ENCODE measurements at places on chromosomes 12 and 14.

DNA sequence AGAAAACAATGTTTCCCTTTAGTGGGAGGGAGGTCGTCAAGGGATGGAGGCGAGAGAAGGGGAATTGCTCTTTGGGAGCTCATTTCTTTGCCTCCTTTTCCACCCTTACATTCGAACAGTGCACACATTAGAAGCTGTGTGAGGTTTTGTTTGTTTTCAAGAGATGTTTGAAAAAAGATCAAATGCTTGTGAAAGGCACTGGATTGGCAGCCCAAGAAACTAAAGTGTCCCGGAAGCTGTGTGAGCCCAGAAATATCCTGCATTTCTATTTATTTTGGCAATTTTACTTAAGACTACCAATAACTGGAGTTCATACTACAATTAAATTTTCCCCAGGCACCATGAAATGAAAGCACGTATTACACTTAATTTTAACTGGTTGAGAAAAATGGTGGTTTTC is 67.0 kb downstream of the IGF1 start:
- no peak for DNase-seq

DNA sequence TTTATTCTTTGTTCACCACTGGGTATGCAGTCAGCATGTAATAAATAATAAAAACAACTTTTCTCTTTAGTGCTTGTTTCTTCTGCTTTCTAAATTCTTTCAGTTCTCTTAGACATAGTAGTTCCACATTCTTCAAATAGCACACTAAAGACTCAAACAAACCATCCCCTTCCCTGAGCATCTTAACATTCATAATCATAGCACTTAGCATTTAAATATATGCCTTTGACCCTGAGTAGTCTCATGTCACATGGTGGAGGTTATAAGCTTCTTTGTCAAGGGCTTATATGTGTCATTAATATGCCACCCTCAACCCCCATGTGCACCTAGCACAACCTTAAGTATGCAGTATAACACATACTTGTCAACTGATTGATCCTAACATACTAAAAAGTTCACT is 212.7 kb downstream of the PHLDA1 start:
- DNase-seq: no peak

- DNase-seq: no peak
Measured at GRCh38 chr12:6181166-6181565, 19.0 kb upstream of the CD9 start.

DNA sequence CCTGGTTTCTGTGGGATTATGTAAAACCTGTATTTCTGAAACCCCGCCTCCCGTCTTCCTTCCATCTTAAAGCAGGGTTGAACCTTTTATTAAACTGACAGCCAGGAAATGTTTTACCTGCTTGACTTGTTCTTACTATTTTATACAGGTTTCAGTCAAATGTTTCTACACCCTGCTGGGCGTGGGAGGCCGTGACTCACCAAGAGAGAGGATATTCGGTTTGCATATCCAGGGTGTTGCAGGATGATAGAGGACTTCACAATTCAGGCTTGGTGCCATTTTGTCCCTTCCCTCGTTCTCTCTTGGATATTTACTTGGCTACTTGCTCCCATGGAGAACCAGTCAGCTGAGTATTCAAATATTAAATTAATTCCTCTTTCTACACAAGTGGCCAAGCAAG is 69.7 kb downstream of the ARF6 start:
- peak; percentile 85 for DNase-seq

DNA sequence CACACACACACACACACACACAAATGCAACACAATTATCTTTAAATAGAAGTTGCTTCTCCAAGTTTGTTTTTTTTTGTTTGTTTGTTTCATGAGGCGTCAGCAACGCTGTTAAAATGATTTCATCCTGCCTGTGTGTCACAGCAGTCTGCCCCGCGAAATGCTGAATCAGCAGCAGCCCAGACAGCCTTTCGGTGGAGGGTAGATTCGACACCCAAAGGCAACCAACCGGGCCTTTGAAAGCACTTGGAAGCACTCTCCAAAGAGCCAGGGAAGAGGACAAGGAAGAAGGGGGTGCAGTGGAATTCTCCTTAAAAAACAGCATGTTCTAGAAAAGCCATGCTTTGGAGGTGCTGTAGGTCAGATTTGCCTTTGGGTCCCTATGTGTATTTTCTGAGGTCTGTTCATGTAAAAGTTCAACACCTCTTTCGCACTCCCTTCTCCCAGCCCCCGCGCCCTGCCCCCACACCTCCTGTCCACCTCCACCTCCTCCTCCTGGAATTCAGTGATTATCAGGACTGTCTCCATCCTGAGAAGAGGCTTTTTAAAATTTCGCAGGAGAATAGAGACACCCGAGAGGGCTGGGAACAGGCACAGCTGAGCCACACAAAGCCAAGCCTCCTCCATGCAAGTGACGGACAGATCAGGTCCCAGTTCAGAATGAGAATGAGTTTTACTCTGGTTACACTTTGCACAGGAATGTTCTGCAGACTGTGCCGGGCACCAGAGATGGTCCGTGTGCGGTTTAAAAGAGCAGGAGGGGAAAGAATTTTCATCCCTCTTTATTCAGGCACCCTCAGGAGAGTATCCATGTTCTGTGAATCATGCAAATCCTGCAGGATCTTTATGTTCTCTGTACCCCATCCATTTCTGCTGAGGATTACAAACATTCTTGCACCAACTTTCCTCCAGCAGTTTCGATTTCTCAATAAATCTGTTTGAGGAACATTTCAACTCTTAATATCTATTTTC is 177.9 kb downstream of the ETV6 start:
- DNase-seq: no peak

- DNase-seq: no peak
Measured at GRCh38 chr12:106917503-106917902, 38.2 kb upstream of the TMEM263 start.

DNA sequence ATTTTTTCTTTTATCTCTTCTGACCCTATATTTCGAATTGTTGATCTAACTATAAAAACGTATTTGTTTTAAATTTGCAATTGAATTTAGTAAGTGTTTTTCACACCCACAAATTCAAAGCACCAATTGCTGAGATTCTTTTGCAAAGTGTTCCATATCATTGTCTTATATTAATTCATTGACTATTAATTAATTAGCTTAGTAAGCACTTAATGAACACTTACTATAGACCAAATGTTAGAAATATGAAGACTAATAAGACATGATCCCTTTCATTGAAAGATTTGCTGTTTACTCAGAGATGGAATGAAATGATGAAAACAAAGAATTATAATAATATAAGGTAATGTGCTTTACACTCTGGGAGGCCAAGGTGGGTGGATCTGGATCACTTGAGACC is 14.2 kb downstream of the ANO4 start:
- DNase-seq: no peak

- no peak for DNase-seq
Measured at GRCh38 chr14:21040370-21040925, 1.7 kb upstream of the RNASE7 start.

DNA sequence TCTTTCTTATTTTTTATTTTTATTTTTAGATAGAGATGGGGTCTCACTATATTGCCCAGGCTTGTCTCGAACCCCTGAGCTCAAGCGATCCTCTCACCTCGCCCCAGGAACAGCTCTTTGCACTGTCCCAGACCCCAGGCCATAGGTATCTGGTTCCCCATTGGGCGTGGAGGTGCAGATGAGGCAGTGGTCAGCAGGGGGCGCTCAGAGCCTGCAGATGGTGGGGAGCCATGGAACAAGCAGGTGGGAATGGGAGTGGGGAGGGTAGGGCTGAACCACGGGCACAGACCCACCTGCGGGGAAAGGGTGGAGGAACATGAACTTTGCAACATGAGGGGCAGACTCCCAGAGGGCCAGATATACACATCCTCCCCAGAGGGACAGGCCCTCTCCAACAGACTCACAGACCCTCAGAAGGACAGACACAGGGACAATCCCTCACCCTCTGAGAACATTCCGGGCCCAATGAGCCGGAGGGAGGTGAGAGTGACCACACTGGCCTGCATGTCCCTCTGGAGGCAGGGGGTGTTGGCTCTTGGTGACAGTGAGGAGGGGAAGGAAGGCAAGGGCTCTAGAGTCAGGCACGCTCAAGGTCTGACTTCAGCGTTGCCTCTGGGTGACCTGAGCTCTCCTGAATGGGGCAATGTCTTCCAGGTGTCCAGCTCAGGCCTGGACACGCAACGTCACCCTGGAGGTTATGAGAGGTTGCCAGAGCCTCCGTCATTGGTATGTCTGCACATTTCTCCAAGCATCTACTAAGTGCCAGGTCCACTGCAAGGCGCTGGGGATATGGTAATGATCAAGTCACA is 34.9 kb downstream of the KRT80 start:
- peak; percentile 83 for DNase-seq

- DNase-seq: no peak
Measured at GRCh38 chr12:50933459-50934124, 18.8 kb upstream of the HIGD1C start.

DNA sequence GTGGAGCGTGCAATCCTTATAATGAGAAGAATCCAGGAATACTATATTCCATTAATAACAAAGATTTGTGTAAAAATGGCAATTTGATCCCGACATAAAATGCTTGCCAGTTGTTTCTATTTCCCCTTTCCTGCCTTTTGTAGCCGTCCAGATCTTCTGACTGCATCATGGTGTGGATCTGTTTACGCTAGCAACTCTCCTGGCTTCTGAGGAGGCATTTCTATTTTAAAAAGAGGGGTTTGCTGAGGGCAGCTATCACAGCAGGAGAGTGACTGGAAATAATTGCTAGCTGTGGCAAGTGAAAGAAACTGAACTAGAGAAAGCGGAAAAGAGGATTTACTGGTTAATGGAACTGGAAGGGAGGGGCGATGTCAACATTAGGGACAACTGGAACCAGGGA is 145.6 kb downstream of the ATP23 start:
- DNase-seq: no peak

DNA sequence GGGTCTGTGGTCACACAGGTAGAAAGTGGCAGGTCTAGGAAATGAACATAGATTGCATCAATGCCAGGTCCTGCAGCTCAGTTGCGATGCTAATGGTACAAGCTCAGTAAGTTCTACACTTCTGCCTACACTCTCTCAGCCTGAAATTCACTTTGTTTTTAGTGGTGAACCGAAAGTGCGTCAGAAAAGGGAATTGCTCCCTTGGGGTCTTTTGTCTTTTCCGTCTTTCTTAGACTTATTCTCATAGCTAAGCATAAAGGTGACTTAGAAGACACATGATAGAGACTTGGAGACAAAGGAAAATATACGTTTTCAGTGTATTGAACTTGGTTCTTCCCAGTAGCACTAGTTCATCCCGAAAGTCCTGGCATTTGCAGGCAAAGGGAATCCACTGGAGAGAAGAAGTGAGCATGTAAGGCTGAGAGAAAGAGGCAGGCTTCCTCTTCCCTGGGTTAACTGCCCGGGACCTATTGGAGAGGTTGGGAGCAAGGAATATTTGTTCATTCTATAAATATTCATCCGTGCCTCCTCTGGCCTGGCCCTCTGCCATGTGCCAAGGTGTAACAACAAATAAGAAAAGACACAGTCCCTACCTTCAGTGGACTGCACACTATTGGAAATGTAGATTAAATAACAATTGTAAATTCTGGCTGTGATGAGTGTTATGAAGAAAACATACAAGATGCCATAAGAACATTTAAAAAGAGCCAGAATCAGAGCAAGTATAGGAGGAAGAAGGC is 785.8 kb downstream of the MED13L start:
- no peak for DNase-seq

DNA sequence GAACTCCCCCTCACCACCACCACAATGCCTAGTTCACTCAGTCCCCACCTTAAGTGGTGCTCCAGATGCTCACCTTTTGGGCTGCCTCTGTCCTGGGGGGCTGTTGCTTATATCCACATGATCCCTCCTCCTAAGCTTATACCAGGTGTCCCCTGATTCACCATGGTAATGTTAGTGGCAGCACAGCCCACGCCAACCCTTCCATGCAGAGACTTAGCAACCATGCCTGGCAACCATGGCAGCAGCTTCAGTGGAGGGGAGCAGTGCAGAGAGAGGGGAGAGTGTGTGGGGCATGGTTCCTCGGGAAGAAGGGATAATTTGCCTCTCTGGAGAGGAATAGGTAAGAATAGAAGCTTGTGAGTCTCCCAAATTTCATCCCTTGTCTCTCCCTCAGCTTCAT is 1.2 kb upstream of the DDN start:
- DNase-seq: no peak

- no peak for DNase-seq
Measured at GRCh38 chr14:61551384-61551783, 143.9 kb upstream of the HIF1A start.

GRCh38 chr12:94174576-94174975 is 26.2 kb downstream of the PLXNC1 start:
- DNase-seq: peak; percentile 75

DNA sequence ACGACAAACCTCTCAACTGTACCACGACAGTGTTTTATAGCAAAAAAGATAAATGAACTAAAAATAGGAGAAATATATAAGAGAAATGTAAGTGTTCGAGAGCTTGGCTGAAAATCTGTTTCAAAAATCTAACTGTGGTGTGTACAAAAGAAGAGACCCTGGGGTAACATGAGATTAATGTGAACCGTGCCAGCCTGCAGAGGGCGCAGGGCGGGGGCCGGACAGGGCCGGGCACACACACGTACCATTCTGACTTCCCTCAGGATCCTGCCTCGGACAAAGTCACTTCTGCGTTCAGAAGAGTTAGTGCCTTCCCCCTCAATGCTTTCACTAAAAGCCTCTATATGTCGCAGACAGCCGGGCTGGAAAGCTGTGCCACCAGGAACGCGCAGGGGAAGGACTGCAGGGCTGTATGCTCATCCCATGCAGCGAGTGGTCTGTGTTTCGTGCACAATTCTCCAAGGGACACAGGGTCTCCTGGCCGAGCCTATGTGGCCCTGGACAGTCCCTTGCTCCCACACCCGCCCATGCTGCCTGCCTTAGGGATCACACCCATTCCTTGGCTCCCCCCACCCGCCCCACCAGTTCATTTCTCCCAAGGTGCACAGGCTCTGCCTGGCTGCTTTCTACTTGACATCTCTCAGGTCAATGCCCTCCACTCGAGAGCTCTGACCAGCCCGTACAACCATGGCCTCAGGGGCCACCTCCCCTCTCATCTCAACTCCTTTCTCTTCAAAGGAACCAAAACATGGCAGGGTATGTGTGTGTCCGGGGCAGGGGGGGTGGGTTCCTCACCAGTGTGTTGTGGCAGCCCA is 8.5 kb downstream of the CDCA4 start:
- DNase-seq: no peak

DNA sequence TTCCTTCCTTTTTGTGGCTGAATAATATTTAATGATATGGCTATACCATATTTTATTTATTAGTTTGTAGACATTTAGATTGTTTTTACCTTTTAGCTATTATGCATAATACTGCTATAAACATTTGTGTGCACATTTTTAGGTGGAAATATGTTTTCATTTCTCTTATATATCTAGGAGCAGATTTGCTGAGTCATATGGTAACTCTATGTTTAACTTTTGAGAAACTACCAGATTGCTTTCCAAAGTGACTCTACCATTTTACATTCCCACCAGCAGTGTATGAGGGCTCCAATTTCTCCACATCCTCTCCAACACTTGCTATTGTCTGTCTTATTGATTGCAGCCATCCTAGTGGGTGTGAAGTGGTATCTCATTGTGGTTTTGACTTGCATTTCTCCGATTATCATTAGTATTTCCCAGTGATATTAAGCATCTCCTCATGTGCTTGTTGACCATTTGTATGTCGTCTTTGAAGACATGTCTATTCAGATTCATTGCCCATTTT is 160.2 kb downstream of the KICS2 start:
- no peak for DNase-seq

Measured in activated naive CD4-positive, alpha-beta T cell treated with anti-CD3 and anti-CD28 coated beads for 36 hours (primary cell).